ENCODE measurements at places on chromosomes 11 and 22.

DNA sequence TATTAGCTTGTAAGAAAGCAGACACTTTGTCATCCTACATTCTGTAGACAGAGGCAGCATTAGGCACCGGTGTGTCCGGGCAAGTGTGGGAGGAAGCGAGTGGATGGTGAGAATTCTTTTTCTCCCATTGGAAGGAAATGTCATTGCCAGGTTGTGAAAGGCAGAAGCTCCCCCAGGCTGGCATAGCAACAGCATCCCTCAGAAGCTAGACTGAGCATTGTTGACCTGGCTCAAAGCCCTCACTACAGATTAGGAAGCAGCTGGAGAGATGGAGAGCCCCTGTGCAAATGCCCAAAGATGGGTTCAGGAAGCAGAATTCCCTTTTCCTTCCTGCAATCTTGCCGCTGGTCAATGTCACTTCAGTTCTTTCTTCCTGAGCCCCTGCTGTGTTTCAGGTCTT, 1299.3 kb downstream of the TBC1D22A start:
- DNase-seq, result no peak

DNA sequence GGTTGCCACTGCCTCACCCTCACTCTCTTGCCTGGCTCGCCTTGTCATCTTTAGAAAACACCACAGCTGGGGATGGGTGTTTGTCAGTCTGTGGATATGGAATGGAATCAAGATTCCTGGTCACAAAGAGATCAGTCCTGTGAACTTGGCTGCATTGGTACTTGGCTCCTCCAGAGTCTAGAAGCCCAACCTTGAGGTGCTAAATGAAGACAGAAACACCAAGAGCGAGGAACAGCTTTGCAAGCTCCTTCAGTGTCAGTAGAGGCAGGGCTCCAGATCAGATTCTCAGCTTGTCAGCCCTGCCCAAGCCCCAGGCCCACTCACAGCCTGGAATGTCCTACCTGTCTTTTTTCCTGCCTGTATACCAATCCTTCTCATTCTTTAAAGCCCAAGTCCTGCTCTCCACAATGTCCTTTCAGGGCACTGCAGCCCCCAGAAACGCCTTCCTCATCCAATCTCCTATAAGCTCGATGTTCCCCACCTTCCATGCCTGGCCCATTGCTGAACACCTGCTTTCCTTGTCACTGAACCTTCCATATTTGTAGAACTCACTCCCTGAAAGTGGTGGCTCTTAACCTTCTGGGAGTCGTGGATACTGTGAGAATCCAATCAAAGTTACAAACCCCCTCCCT, 188.9 kb downstream of the BCR start:
- no peak for DNase-seq

GRCh38 chr22:43749473-43749872, 62.6 kb downstream of the EFCAB6 start:
- DNase-seq, result no peak

GRCh38 chr22:19678949-19679521, 35.3 kb upstream of the SEPTIN5 start:
- DNase-seq, result no peak

DNA sequence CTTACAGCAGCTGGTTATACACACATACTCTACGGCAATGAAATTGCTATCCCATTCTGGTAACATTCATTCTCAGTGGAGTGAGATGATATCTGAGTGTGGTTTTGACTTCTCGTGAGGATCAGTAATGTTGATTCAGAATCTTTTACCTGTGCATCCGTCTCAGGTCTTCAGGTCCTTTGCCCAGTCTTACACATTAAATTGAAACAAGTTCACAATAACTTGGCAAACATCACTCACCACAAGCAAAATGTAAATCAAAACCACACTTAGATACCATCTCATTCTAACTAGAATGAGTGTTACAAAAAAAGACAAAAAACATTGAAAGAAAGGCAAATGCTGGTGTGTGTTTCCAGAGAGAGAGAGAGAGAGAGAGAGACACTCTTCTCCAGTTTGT, 14.0 kb downstream of the RGL4 start:
- DNase-seq, result no peak

Data from activated CD8-positive, alpha-beta memory T cell treated with anti-CD3 and anti-CD28 coated beads, Interleukin-2, amount 50 U/mL, for 4 hours (primary cell).